ENCODE measurements at places on chromosomes 7 and 10.
A peak's percentile ranks its signal among the peaks of the same experiment; 100 is the strongest.

- DNase-seq, result no peak
These were observed 917 bp downstream of the ZNF365 start for GRCh38 chr10:62374862-62375710.

GRCh38 chr7:67251986-67252558, 255.4 kb downstream of the TYW1 start:
- DNase-seq, result no peak

DNA sequence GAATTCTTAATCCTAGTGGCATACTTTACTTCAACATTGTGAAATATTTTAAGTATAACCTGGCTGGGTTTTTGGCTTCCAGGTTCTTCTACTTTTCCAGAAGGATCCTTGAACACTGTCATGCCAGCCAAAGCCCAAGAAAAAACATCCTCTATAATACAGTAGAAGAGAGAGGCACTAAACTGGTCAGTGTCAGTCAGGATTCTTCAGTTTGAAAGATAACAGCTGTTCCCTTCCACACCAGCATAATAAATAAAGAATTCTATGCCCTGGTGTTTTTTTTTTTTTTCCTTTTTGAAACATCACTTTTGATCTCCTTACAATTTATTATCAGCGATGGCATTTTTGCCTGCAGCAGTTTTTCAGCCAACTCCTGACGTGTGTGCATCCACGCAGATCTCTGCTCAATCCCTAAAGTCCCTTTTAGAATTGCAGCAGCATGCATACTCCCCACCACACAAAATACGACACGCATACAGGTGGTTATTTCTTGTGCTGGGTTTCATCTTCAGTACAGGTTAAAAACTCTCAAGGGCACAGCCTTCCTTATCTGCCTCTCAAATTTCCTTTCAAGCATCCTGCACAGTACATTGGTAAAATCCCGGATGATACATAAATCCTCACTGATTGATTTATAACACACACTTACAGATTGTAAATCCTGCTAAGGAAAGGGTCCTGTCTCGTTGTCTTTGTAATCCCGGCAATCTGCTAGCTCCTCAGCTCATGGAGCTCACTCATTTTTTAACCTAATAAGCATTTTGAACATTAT, 100.2 kb downstream of the TPK1 start:
- DNase-seq, result no peak

GRCh38 chr10:78194050-78194449, 160.4 kb downstream of the RPS24 start:
- DNase-seq, result no peak

GRCh38 chr10:92177546-92177945, 113.3 kb downstream of the CPEB3 start:
- no peak for DNase-seq

DNA sequence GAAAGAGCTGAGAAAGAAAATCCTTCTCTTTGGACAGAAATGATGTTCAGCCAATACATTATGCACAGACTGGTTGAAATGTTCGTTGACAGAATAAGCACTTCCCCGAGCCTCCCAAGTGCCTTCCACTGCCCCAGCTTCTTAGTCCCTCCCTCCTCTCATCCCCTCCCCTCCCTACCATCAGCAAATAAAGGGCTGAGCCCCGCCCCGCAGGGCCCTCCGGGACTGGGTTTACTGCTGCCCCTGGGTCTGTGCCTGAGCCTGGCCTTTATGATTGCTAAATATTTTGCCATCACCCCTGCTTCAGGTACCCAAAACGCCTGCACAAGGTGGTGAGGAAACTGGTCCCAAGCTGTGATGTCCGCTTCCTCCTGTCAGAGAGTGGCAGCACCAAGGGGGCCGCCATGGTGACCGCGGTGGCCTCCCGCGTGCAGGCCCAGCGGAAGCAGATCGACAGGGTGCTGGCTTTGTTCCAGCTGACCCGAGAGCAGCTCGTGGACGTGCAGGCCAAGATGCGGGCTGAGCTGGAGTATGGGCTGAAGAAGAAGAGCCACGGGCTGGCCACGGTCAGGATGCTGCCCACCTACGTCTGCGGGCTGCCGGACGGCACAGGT, 28.1 kb downstream of the HKDC1 start:
- DNase-seq, result no peak

GRCh38 chr7:110922906-110923305, 168.0 kb upstream of the LRRN3 start:
- no peak for DNase-seq

DNA sequence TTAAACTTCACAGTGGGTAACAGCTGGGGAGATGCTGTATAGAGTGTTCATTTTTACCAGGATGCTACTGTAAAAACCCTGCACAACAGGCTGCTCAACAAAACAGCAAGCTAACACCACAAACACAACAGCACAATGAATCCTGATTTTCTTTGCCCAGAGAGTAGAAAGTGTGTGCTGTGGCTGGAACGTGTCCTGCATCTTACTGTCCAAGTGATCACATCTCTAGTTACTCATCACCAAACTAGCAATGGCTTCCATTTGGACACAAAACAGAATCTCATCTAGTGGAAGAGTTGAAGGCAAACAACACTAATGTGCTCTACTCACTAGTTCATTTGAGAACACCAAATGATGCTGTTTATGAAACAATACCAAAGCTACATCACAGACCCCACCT, 121.2 kb downstream of the SLC25A13 start:
- no peak for DNase-seq

GRCh38 chr7:129816742-129817141, 136.0 kb downstream of the UBE2H start:
- DNase-seq, result no peak

- peak; percentile 42 for DNase-seq
These were observed 660 bp downstream of the ANKRD16 start for GRCh38 chr10:5888843-5889623.

GRCh38 chr7:148717266-148717793, 18.6 kb downstream of the CUL1 start:
- DNase-seq, result no peak

DNA sequence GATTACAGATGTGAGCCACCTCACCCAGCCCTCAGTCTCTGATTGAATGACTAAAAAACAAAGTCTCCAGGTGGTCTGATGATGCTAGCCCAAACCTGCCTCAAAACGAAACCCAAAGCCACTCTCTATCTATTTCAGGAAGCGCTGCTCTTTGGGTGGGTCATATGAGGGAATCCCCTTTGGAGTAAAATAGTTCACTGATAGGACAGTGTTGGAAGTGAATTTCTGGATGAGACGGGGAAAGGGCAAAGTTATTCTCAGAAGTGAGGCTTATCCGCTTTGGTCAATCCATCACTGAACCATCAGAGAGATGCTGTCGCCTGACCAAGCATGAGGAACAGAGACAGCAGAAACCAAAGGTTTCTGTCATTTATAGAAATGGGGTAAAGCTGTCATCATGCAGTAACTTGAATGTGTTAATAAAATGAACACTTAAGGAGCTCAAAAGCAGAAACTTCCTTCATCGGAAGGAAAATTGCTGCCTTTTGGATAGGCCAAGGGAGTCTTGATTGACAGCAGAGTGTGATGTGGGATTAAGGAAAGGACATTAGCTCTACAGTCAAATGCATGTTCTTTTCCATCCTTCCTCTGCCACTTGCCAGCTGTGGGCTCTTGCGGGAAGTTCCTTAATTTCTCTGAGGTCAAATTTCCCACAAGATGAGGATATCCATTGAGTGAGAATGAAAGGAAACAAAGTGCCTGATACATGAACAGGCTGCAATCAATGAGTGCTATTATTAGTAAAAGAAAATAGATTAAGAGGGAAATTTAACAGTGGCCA, 64.9 kb upstream of the C1QL3 start:
- DNase-seq, result no peak

DNA sequence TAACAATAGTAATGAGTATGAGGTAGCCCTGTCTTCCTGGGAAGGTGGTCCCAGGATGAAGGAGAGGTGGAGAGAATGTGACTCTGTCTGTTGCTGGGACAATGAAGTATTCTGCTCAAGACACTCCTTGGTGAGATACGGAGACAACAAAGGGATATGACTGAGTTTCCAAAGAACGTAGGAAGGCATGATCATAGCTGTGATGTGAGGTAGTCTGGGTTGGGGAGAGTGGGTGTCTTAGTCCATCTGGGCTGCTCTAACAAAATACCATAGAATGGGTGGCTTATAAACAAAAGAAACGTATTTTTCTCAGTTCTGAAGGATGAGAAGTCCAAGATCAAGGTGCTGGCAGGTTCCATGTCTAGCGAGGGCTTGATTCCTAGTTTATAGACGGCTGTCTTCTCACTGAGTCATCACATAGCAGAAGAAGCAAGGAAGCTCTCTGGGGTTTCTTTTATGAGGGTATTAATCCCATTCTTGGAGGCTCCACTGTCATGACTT, 84.9 kb upstream of the RHOBTB1 start:
- no peak for DNase-seq

DNA sequence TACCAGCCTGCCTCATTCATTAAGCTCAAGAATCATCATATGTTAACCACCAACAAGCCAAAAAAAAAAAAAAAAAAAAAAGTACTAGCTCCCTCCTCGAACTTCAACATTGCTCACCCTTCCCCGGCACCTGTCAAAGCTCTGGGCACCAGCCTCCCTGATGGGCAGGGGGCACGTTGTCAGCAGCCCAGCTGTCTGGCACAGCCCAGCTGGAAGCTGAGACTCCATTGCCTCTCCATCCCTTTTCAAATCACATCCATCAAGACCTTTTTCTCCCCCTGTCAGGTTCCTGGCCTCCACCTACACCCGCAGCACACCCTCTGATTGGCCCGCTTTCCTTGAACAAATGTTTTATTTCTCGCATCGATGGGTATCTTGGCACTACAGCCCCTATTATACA, 913.3 kb upstream of the AUTS2 start:
- no peak for DNase-seq

GRCh38 chr7:64558781-64559180, 4.1 kb downstream of the ZNF680 start:
- no peak for DNase-seq

- DNase-seq, result no peak
These were observed 152.6 kb downstream of the JMJD1C start for GRCh38 chr10:63313066-63313717.

DNA sequence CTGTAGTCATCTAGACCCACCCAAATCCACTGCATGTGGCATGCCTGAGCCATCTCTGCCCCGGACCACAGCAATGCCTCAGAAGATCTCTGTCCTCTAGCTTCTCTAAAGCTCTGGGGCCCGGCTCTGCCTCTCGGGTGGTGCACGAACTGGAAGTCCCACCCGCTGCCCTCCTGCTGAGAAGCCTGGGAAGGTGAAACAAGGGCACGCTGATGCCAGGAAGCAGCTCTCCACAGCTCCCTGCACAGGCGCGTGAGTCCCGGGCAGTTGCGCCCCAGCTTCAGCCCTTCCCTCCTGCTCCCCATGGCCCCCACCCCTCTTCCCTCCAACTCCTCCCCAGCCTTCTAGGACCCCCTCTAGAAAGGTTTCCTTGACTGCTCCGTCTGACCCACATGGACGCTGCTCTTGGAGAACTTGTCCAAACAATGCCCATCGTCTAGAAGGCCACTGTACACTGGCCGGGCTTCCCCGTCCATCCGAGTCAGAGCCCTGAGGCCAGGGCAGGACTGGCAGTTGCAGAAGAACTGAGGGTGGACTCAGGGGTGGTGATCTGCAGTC, 12.8 kb downstream of the KCNH2 start:
- no peak for DNase-seq

GRCh38 chr10:92181575-92181974, 109.3 kb downstream of the CPEB3 start:
- DNase-seq, result no peak

GRCh38 chr7:140625908-140626868, 14.4 kb downstream of the DENND2A start:
- no peak for DNase-seq

DNA sequence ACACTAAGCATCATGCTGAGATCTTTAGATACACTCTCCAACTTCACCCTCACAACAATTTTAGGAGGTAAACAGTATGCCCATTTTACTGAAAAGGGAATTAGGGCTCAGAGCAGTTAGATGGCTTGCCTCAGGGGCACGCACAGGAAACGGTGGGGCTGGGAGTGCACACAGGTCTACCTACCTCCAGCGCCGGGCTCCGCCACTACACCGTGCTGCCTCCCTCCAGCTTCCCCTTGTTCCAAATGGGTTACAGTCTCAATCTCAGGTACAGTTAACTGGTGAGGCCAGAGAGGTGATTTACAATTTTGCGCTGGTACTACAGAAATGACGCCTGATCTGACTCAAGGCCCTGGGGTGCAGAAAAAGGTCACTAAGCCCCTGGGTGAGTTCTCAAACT, 142.0 kb downstream of the NOC3L start:
- DNase-seq, result no peak

GRCh38 chr10:130140425-130140824, 4.2 kb downstream of the GLRX3 start:
- no peak for DNase-seq

DNA sequence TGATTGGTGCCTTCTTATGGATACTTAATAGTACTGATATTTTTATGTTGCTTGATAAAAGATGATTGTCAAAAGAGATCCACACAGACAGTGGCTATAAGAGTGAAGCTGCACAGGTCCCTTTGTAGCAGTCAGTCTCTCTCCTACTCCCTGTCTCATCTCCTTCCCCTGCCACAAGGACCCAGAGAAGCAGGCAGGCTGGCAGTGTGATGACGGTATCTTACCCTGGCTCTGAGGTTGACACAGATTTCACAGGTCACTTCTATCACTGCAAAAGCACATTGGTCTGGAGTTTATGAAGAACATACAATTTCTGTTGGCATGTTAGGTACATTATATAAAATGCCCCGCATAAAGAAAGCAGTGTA, 64.4 kb upstream of the AHR start:
- DNase-seq, result peak; percentile 35

- DNase-seq, result no peak
These were observed 168.9 kb downstream of the KCND2 start for GRCh38 chr7:120441850-120442249.

DNA sequence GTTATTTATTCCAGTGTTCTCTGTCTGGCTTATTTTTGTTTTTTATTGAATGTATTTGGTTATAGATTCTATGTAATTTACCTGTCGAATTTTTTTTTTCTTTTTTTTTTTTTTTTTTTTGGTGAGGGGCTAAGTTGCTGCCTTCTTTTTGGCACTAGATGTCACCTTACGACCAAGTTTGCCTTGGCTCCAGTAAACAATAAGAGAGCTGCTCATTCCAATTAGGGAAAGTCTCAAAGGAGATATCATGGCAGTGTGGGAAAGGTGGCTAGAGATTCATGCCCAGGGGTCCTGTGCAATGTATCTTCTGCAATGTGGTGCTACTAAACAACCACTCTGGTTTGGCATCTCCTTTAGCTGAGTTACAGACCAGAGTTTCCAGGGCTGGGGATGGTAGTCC, 84.0 kb downstream of the PTPN20 start:
- DNase-seq, result no peak

DNA sequence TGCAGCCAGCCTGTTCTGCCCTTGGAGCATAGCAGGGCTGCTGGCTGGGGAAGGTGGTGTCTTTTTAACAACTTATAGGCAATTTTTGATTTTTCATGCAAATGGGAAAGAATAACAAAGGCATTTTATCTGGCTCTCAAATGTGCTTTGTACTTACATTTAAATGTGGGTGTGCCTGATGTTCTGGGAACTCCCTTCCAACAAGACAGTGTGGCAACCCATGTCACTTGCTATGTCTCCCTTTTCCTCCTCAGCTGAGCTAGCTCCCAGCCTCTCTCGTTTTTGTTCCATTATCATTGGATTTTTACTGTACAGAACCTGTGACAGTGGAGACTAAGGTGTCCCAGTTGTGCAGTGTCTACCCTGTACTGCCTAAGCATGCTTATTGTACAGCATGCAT, 93.5 kb upstream of the PDCD4 start:
- DNase-seq, result no peak

GRCh38 chr10:34648919-34649318, 166.2 kb downstream of the PARD3 start:
- DNase-seq, result no peak

GRCh38 chr10:95266674-95267095, 24.1 kb downstream of the PDLIM1 start:
- no peak for DNase-seq
